ENCODE measurements at places on chromosomes 16 and 17.

DNA sequence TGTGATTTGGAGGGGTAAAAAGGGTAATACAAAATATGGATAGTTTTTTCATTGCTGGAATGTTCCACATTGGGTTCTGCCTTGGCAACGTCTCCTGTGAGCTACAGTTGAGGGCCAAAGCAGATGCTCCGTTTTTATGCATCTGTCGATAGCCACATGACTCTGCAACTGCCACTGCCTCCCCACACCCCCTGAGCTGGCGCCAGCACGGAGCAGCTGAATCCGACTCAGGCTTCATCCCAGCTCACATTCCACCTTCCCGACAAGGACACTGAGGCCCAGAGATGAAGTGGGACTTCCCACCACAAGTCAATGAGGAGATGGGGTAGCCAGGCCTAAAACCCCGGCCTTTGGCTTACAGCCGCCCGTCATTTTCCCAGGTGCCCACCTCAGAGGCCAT is 334.1 kb downstream of the CDH13 start:
- no peak for DNase-seq

GRCh38 chr17:31469959-31470358 is 78.5 kb downstream of the RAB11FIP4 start:
- DNase-seq, result no peak

- DNase-seq, result no peak
These were observed 572 bp downstream of the PGP start for GRCh38 chr16:2213817-2214718.

DNA sequence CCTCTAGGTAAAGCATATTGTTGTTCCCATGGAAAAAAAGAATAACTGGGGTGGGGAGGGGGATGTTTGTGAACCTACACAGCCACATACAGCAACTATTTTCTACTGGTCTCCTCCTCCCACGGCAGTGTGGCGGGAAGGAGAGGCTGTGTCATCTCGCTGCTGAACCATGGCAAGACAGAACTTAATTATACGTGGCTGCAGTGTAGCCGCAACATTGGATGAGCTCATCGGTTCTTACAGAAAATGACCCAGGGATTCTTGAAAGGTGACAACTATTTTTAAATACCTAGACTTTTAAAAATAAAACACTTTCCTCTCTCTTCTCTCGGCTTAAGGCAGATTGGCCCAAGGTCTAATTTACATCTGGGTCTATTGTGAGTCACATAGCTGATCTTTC is 19.8 kb upstream of the TEKT3 start:
- DNase-seq, result no peak

GRCh38 chr16:82152641-82153112 is 17.3 kb downstream of the MPHOSPH6 start:
- DNase-seq, result no peak

DNA sequence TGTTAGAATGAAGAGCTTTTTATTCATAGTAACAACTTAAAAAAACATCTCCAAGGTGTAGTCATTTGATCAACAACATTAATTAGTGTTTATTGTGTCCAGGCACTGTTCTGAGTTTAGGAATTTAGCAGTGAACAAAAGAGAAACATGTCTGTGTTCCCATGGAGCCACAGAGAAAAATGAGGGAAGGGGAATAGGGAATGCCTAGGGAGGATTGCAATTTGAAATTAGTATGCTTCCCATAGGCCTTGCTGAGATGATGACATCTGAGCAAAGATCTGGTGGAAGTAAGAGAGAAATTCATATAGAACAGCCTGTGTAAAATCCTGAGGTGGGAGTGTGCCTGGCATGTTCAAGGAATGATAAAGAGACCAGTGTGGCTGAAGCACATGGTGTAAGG is 318.0 kb downstream of the BCAS3 start:
- DNase-seq, result no peak

DNA sequence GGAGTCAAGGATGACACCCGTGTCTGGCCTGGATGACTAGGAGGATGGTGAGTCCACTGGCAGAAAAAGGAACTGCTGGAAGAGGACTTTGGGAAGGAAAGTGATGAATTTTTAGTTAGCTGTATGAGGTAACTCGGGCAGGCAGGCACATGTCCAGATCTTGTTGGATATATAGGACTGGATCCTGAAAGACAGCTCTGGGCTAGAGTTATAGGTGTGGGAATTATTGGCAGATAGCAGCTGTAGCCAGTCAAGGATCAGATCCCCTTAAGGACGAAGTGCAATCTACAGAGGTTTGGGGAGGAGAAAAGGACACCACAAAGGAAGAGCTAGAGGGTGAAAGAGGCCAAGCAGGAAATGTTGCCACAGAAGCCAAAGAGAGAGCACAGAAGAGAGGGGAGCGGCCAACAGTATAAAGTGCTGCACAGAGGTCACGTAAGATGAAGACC is 10.1 kb downstream of the CYB5D1 start:
- DNase-seq, result no peak

GRCh38 chr17:72092710-72093322 is 28.0 kb upstream of the SOX9 start:
- no peak for DNase-seq
